ENCODE measurements at places on chromosomes 3 and 15. TPM values are rescaled to one million over a fixed set of nuclear protein-coding genes. Genes with fewer than 3 reads are reported as not detected.

GRCh38 chr15:99711625-99712024, 21.6 kb downstream of the LYSMD4 start:
- DNase-seq: peak; percentile 59

GRCh38 chr15:35746121-35746520, 200.2 kb upstream of the DPH6 start:
- no peak for DNase-seq

GRCh38 chr3:174206607-174207192, 652.4 kb upstream of the NAALADL2 start:
- no peak for DNase-seq

- no peak for DNase-seq
These were observed 26.3 kb downstream of the ESYT3 start for GRCh38 chr3:138460536-138461205.

DNA sequence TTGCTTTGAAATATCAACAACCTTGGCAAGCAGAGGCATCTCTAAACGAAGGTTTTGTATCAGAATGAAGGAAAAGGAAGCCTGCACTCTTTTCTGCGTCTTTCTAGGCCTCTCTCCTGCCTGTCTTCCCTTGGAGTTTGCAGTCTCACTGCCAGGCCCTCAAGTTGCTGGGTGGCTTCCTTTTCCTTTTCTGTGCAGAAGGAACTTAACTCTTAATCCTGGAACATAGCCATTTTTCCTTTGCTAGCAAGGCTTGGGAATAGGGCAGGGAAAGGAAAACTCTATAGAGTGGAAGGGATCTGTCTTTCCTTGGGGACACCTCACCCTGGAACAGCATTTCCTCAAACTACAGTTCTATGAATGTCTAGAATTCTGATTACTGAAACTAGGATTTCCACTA, 32.8 kb downstream of the TLNRD1 start:
- no peak for DNase-seq

DNA sequence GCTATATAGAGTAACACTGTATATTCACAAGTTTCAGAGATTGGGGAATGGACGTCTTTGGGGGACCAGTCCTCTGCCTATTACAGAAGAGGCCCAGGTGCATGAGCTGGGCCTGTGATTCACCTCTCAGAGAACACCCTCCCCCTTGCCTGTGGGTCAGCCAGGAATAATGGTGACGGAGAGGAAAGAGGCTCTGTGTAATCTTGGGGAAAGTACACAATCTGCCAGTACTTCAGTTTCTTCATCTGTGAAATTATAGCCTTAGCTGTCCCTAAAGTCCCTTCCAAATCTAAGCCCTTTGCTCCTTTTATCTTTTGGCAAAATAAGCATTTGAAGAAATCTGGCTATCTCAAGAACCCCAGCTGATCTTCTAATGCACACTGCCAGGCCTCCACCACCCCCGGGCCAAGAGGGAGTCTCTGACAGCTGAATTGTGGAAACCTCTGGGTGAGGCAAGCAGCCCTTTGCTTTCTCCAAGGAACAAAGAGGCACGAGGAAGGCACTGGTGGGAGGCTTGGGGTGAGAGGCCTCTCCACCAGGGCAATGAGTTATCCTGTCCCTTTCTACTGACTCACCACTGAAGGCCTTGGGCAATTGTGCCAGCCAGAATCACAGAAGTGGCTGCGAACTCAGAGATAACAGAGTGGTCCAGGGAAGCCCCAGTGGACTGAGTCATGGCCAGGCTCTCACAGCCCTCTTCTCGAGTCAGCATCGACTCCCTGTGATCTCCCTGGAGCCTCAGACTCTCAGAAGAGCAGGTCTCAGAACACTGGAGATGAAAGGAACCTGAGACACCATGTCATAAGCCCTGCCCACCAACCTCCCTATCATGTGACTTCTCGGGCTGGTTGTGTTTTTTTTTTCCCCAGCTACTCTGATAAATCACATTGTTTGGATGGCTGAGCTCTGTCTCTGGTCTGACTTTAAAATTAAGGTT, 31.8 kb downstream of the CCNL1 start:
- DNase-seq: peak; percentile 57

DNA sequence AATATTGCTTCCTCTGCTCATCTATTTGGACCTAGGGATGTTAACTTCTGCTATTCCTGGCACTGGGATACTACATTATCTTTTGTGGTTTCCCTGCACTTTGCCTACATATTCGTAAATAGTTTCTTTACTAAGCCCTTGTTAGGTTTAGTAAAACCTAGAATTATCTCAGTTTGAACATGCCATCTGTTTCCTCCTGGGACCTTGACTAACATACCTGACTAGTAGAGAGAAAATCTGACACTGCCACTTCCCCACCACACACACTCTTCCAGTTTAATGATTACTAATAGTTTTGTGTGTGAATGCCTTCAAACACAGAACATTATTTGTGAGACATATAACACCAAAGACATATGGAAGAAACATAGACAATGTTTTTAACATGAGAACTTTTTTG, 28.2 kb upstream of the SOX2 start:
- DNase-seq: no peak

GRCh38 chr15:63983061-63983711, 63.1 kb downstream of the DAPK2 start:
- DNase-seq: no peak

DNA sequence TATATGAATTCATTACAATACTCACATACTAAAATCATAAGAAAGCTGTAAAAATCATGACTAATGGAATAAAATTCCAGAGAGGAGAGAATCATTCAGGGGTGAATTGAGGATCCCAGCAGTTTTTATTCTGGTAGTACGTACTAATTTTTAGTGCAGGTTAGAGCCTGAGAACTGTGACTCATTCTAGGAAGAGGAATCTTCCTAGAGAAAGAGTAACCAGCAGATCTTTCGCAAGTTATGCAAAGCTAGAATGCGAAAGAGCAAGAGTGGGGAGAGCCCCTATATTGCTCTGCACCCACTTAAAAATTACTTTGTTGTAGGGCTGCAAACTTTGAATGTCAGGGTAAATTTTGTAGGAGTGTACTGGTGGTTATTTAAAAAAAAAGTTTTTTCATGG, 303.6 kb upstream of the ARPP21 start:
- no peak for DNase-seq

DNA sequence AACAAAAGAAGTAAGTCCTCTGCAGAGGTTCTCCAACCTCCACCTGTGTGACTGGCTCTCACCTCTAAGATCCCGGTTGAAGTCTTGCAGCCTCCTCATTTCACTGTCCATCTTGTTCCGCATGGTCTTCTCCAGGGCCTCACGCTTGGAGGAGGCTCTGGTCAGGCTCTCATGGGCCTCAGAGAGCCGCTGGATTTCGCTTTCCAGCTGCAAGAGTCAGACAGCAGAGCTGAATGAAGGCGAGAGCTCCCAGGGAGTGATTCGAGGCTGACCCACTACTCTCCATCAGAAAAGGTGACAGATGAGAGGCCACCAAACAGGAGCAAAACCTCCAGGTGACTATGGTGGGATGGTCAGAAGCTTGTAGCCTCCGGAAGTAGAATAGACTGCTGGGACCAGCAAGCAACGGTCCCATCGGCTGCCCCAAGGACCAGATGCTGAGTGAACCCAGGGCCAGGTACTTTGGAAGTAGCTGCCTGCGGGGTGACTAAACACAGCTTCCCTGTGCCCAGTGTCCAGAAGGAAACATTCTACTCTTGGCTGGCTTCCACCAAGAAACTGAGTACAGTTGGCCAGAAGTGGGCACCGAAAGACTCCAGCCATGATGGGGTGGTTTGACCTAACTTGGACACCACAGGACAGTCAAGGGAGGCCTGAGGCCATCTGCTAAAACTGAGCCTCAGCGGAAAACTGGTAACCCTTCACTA, 7.9 kb downstream of the AMOTL2 start:
- no peak for DNase-seq

DNA sequence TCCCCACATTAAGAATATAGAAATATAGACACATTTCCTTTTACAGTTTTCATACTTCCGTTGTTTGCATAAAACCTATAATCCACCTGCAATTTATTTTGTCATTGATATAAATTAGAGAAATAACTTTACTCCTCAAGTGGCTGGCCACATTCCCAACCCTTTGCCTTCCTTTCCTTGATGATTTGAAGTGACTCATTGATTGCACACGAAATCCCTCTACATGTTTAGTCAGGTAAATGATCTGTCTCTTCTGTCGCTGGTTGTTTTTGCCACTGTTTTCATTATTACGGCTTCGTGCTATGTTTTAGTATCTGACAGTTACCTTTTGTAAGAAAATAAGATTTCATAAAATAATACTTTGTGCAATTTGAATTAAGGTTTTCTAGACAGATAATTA, 272.2 kb upstream of the NR2E3 start:
- DNase-seq: no peak

DNA sequence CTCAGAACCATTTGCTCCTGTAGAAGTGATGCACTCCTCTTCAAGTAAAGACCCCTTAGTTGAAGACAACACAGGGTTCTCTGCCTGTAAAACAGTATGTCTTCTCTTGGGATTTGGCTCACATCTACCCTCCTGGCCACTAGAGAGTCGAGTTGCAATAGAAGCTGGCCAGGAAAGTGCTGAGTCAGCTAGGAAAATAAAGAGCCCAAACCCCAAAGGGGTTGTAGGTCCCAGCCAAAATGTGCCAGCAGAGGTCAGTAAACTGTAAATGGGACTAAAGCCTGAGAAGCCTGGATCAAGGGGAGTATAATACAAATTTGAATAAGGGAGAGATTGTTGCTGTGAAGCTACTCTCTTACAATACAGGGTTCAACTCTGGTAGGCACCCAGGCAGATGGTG, 37.2 kb upstream of the THBS1 start:
- DNase-seq: no peak

GRCh38 chr15:68375716-68376220, 56.2 kb downstream of the ITGA11 start:
- peak; percentile 13 for DNase-seq

DNA sequence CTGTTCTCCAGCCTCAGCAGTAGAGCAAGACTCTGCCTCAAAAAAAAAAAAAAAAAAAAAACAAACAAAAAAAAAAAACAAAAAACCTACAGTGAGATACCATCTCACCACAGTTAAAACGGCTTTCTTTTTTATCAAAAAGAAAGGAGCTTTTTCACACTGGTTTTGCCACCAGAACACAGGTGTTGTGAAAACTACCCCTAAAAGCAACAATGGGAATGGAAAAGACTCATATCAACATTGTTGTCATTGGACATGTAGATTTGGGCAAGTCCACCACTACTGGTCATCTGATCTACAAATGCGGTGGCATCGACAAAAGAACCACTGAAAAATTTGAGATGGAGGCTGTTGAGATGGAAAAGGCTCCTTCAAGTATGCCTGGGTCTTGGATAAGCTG, 24.8 kb upstream of the SLC25A38 start:
- DNase-seq: no peak

- peak; percentile 30 for DNase-seq
These were observed 101.2 kb upstream of the PTX3 start for GRCh38 chr3:157335233-157336076.

- DNase-seq: no peak
These were observed 44.4 kb upstream of the SLC6A11 start for GRCh38 chr3:10771486-10772270.

DNA sequence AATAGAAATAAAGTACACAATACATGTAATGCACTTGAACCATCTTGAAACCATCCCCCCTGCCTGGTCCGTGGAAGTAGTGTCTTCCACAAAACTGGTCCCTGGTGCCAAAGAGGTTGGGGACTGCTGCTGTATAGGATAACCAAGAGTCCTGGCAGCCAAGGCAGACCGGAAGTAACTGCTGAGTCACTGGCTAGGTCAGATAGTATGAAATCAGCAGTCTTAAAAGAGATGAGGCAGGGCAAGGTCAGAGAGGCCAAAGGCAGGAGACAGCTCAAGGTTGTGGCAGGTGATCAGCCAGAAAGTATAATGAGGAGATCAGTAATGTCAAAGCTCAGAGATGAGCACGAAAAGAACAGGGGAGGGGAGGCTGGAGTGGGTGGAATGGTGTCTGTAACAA, 60.2 kb downstream of the MAP3K13 start:
- DNase-seq: no peak

DNA sequence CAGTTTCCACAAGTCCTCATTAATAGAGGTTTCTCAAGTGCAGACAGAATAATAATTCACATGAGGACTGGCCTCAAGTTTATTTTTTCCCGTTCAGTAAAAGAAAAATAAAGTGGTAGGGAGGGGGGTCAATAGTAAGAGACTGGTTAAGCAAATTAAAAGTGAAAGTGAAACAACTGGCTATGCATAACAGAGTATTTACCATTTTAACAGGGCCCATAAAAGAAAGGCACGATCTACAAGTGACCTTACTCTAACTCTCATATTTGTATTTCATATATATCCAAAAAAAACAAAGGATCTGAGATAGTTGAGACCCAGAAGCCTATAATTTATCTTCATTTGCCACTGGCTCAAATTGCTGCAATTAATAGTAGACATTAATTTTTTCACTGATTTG, 686.3 kb downstream of the NTRK3 start:
- DNase-seq: peak; percentile 4

- no peak for DNase-seq
These were observed 46.4 kb downstream of the TMEM44 start for GRCh38 chr3:194586836-194587235.

GRCh38 chr3:183959214-183959613, 58.5 kb downstream of the ABCC5 start:
- DNase-seq: no peak

DNA sequence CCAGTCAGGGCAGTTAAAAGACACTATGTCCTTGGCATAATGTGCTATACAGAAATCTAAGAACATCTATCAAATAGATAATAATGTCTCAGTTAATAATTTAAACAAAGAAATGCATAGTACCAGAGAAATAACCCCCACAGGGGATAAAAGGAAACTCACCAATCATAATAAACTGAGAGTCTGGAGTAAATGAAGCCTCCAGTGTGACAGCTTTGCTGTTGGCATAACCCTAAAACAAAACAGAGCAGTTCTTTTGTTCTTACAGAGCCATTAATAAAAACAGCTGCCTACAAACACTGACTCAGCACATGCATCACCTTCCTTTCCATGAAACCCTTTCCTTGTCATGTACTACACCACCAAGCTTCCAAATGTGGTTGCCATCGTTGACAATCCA, 13.5 kb downstream of the PPM1M start:
- no peak for DNase-seq

The ZNF80 gene
- total RNA-seq: 0.92 TPM

The PHLDB2 gene
- total RNA-seq: 149 TPM

The MAGEL2 gene
- not detected for total RNA-seq

The SLC22A14 gene
- total RNA-seq: not detected

The DGKG gene
- 1.2 TPM for total RNA-seq

The GRM2 gene
- not detected for total RNA-seq

The PEAK1 gene
- total RNA-seq: 16.9 TPM

The FBN1 gene
- 104 TPM for total RNA-seq

The MASP1 gene
- total RNA-seq: 2.9 TPM
